ENCODE measurements at places on chromosomes 7 and 10.

DNA sequence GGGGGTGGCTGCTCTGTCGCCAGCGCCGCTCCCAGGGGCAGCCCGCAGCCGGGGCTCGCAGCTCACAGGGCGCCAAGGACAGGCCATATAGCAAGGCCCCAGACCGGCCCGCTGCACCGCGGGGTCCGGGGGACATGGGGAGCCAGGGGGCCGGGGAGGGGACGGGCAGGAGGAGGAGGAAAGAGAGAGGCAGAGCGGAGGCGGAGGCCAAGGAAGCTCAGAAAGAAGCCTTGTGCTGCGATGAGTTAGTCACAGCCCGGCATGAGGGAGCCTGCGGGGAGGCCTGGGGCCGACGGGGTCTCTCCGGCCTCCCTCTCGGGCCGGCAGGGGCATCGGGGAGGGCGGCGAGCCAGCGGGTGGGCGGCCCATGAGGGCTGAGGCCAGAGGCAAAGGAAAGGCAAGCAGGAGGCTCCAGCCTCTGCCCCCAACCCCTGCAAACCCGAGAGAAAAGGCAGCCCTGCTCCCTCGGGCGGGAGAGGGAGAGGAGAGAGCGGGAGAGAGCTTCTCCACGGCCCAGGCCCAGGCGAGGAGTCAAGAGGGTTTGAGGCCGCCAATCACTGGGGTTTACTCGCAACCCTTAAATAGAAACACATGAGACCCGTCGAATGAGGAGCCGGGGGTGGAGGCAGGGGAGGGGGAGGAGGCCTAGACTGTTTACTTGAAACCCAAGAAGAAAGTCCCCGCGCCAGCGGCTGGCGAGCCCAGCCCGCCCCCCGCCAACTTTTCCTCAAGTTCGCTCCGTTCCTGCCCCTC is 167.9 kb downstream of the NEURL1 start:
- DNase-seq: peak; percentile 99

DNA sequence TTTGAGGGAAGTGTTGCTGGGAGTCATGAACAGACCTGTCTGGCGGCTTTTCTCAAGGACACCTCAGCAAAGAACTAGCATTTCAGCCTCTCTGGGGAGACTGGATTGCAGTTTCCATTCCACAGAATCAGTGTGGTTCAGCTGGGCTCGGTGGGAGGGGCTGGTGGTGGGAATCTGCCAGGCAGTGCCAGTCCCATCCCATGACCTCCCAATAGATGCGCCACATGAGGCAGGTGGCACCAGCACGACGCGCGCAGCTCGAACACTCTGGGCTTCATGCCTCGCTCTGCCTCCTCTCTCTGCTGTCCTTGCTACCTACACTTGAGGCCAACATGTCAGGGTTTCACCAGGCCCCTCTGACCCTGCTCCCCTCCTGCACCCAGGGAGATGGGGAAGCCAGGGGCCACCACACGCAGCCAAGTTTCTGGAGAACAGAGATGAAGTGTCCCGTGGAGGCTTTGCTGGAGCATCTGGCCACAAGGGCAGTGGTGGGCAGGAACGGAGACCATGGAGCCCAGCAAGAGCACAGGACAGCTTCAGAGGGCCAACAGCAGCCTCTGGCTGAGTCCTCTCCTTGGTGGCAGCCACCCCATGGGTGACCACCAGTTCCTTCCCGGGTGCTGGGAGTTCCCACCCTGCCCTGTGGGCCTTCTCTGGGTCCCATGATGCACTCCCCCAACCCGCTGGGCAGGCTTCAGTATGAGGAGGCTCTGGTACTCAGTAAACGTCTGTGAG is 2.3 kb downstream of the NACAD start:
- DNase-seq: peak; percentile 63

DNA sequence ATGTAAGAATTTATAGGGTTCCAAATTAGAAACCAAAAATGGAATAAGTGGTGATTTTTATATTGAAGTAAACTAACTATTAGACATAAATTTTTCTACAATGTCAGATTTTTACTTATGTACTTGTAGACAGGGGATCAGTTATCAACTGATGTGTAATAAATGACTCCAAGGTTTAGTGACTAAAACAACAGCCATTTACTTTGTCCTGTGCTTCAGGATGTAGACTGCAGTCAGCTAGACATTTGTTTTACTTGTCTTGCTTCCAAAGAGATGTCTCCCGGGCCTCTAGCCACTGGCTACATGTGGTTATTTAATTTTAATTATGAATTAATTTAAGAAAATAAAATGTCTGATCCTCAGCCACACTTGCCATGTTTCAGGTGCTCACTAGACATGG is 249.7 kb upstream of the IGFBP3 start:
- no peak for DNase-seq

GRCh38 chr7:32477649-32477980 is 12.6 kb downstream of the LSM5 start:
- no peak for DNase-seq

- DNase-seq: no peak
These were observed 9.1 kb upstream of the MCM10 start for GRCh38 chr10:13152296-13152695.

DNA sequence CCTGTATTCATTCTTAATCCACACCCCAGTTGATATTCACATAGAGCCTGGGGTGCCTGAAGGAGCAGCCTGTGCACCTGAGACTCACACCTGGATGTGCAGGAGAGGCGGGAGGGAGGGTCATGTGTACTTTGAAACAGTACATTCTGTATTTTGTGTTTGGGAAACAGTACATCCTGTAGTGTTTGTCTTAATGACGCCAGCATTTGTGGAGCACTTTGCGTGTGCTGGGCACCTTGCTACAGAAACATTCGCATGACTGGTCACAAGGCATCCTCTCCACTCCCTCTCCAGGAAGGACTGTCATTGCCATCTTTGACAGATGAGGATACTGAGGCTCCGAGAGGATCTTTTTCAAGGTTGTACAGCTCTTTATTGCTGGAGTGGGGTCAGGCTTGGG is 132.1 kb downstream of the TACC2 start:
- DNase-seq: no peak

DNA sequence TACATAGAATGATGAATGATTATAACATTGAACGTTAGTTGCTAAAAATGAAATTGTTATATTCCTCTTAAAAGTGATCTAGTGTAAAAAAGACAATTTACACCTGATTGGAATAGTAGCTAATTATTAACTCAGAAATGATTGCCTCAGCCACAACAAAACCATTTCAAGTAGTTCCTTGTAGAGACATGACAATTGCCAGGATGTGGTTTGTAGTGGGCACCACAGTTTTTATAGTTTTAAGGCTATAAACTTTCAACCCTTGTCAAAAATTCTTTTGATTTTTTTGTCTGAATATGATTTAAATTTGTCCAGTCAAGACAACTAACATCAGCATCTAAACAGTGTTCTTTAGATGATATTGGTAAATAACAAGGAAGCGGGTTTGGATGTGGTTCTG is 145.2 kb downstream of the SUGCT start:
- DNase-seq: no peak

GRCh38 chr10:84583501-84583900 is 255.1 kb downstream of the CCSER2 start:
- no peak for DNase-seq

DNA sequence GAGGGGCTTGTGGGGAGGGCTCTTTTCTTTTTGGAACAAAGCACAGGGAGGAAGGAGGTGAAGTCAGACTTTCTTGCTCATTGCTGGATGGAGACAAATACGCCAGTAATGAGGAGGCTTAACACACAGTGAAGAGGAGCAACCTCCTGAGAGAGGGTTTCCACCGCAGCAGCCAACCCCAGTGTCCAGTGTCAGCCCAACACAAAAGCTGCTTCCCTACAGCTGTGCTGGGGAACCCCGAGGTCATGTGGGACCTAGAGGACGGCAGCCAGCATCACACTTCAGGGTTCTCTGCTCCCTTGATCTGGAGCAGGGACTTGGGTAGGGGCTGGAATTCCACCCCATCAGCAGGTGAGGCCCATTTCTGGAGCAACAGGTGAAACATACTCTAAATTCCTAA is 7.7 kb downstream of the BLNK start:
- DNase-seq: no peak

GRCh38 chr7:106216517-106216922 is 68.3 kb downstream of the NAMPT start:
- DNase-seq: peak; percentile 84

GRCh38 chr7:123557016-123557397 is 611 bp downstream of the NDUFA5 start:
- no peak for DNase-seq

- DNase-seq: peak; percentile 3
These were observed 396.5 kb upstream of the VSTM2A start for GRCh38 chr7:54145716-54146115.

- peak; percentile 98 for DNase-seq
These were observed 8.6 kb upstream of the CRYGN start for GRCh38 chr7:151448261-151449252.

DNA sequence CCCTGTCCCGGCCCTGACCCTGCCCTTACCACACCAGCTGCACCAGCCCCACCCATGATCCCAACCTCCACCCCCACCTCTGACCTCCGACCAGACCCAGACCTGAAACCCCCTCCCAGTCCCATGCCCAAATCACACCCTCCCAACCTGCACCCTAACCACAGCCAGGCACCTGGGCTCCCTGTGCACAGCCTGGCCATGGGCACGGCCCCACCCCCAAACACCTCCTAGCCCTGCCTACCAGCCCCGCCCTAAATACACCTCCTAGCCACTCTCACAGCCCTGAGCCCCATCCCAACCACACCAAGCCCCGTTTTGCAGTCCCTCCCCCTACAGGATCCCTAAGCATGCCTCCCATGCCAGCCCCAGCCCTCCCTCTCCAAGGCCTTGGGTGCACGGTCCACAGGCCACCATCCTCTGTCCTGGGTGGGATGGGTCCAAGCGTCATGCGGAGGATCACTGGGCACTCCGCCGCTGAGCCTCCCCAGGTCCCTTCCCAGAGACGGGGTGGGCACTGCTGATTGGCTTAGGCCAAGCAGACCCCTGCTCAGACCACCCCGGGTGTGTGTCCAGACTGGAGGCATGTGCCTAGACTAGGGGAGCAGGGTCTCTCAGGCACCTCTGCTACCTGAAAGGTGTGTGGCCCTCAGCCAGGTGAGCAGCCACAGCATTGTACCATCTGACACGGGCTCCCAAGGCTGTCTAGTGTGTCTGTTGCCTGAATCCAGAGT is 30.1 kb downstream of the INSIG1 start:
- peak; percentile 55 for DNase-seq

- DNase-seq: no peak
These were observed 72.0 kb upstream of the HECW1 start for GRCh38 chr7:43040461-43040860.

DNA sequence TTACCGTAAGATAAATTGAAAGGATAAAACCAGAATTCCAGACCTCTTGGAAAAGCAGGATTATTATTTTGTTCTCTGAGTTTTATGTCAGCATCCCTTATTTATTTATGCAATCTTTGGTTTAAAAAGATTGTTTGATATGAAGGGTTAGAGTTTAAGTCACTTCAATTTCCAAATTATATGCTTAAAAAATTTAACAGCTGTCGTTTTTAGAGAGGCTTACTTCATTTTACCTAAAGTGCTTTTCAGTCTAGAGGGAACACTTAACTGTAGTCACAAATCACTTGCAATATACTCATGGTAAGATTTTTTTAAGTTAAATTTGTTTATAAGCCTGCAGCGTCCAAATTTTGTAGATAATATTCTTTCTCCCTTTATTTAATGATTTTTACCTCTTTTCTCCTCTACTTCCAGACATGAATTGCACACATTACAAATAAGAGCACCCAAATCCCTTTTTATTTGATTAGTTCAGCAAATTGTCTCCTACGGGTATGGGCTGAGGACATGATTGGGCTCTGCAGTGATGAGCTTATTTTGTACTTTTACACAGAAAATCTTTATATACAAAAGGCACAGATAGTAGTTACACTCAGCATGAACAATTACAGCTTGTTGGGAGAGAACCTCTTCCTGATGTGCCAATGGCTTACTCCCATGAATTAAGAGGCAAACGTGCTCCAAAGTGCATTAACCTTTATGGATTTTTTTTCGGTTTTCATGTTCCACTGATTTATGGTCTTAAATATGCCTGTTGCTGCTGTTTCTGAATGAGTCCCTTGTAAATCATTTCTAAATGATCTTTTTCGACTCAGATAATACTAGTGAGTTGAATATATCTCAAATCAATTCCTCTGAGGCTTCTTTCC is 319.3 kb upstream of the LRGUK start:
- no peak for DNase-seq

DNA sequence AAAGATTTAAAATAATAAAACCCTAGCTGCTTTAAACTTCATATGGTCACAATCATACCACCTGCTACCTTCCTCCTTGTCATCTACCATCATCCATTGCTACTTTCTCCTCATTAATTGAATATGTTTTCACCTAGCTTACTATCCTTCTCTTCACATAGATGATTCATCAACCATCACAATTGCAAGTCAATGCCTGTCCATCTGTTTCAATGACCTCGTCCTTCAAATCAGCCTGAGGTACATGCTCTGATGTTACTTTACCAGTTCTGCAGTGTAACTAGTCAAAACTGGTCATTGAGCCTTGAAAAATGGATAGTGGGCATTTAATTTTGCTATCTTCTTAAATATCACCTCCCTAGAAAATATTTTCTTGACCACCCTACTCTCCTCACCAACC is 164.7 kb downstream of the SEMA3E start:
- no peak for DNase-seq

DNA sequence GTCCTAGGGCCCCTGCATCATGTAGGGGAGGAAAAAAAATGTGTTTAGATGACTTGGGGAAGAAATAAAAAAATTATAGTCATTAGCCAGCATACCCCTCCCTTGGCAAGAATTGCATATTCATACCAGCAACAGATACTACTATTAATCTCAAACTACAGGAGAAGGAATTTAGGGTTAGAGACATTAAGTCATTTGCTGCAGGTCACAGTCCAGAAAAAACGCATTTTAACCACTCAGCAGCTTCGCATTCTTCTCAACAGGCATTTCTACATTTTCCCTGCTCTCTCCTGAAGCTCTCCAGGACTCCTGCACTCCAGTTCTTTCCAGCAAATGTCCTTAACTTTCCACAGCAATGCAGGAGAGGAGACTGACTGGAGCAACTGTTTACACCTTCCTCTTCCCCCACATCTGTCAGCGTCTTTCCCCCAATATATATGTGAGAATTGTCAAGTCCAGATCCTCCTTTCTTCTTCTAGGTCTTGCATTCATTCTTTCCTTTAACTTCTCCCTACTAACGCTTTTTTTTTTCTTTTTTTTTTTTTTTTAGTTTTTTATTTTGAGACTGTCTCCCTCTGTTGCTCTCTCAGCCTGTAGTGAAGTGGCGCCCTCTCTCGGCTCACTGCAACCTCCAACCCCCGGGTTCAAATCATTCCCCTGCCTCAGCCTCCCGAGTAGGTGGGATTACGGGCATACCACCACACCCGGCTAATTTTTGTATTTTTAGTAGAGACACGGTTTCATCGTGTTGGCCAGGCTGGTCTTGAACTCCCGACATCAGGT is 35.6 kb downstream of the PRPS1L1 start:
- no peak for DNase-seq

DNA sequence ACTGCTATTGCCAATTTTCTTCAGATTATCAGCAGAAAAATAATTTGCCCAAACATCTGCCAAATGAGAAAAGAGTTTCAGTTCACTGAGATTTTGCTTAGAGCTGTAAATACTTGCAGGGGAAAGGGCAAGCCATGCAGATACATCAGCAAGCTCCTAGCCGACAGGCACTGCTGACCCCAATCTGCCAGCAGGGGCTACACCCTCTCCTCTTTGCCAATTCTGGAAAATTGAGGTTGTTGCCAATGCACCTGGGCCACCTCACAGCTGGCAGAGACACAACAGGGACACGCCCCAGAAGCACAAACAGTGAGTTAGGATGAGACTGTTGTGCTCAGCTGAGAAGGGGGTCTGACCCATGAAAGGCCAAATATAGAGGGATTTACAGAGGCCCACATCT is 129.5 kb upstream of the MYO3A start:
- DNase-seq: no peak

- no peak for DNase-seq
These were observed 143.3 kb upstream of the PPP2R2D start for GRCh38 chr10:131757285-131758058.
